ENCODE measurements at places on chromosomes 2 and 18.

- no peak for ATAC-seq
Measured at GRCh38 chr18:36635414-36636096, 193.2 kb downstream of the TPGS2 start.

DNA sequence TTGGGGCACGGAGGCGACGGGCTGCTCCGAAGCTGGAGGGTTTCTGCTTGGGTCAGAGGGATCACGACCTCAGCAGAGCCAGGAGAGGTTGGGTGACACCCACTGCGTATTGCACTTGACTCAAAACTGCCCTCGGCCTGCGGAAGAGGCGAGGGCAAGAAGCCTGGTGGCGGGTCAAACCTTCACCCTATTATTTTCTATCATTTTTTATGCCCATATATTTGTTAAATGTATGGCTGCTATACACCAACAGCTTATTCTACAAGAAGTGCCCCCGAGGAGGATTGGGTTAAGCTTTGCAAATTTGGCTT, 12.6 kb upstream of the SATB2 start:
- no peak for ATAC-seq

DNA sequence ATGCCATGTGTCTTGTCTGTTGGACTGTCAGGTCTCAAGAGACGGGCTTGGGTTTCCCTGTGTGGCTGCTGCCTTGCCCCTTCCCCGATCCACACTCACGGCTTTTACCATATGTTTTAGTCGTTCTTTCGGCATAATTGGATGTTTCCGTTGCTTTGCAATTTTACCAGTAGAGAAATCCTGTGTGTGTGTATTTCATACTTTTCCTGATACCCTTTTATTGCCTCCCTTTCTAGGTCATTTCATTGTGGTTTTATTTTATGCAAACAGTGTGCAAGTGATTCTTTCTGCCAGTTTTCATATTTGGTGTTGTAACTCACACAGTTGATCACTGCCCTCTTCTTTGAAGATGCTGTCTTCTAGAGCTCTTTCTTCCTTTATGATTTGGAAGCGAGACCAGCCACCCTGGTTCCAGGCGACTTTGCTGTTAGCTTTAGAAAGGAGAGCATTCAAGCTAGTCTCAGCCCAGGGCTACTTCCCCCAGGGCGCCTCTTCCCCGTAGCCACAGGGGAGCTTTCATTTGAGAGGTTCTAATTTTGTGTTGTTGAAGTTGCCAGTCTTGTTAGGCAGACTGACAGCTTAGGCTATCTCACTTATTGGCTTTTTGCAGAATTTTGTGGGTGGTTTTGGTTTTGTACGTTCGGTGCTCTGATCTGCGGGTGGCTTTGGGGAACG, 17.0 kb downstream of the SH3BP4 start:
- no peak for ATAC-seq

DNA sequence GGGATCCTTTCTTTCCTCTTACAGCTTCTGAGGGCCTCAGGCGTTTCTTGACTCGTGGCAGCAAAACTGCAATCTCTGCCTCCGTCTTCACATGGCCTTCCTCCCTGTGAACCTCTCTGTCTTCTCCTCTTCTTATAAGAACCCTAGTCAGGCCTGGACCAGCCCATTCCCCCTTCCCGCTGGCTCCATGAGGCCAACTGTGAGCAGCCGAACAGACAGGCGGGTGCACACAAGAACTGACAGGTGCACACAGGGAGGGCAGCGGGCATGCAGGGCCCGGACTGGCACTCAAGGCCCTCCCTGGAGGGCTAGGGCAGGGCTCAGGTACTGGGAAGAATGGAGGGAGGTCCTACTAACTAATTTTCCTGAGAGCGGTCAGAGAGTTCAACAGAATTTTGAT, 92.4 kb upstream of the DAPL1 start:
- ATAC-seq: no peak

- no peak for ATAC-seq
Measured at GRCh38 chr2:36530178-36530982, 67.6 kb downstream of the FEZ2 start.

DNA sequence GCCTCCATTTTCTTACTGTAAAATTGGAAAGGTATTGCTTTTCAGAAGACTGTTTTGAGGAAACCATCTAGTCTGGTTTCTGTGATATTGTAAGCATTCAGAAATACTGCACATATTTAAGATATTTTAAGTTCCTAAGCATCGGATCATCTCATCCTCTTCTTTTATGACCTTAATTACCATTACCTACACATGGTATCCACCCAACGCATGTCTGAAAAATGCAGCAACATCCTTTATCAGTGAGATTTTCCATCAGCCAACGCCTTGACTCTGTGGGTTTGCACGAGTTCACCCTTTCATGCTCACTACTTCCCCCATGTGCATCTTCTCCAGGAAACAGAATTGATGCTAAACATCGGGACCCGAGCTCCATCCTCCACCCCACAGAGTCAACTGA, 84.3 kb downstream of the COL4A4 start:
- ATAC-seq: no peak

DNA sequence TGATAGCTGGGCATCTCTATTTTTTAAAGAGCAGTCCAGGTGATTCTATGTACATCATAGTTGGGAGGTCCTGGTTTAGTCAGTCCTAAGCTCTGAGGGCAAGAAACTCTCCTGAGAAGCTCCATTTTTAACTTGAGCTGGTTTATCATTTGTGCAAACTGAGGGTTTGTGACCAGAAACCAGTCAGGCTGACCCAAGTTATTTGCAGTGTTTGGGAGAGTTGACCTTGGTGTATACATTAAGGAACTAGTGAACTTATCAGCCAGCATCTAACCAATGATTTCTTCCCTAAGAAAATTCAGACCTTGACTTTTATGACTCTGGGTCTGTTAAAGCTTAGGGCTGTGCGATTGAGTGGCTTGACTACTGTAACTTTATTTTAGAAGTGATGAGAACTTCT, 10.6 kb upstream of the MGAT5 start:
- ATAC-seq: no peak

DNA sequence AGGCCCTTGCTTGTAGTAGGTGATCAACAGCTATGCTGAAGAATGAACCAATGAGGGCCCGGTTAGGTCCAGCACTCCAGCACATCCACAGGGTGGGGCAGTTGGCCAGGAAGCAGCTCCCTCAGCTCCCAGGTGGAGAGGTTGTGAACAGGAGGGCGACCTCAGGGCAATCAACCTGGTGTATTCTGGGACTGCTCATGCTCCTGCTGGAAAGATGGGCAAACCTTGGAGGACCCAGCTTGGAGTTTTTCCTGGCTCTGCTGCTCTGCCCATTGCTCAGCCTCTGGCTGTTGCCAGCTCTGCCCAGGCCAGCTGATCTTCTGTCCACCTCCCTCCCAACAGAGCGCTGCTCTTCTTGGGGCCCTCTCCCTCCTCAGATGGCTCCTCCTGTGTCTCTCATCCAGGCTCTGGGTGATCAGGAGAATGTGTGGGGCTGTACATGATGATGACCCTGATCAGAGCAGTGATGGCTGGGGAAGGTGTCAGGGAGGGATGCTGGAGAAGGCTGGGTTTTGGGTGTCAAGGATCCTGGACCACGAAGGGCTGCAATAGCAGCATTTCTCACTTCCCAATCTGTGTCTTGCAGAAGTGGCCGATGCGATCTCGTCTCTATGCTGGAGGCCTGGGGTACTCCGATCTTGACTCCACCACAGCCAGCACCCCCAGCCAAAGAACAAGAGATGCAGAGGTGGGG, 3.4 kb downstream of the TCF23 start:
- no peak for ATAC-seq

DNA sequence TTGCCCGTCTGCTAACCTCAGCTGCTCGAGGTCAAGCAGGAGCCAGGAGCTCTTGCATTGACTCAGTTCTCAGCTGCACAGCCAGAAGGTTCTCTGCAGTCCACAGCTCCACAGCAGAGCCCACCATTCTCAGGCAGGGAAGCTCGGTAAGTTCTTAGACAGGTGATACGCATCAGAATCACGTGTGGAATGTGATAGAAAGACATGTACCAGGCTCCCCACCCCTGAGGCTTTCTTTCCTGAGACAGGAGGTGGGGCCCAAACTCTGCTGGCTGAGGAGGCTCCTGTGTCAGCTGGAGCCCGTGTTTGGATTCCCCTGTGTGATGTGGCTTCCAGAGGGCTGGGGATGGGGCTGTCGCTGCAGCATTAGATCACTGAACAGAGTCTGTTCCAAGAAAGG, 28.0 kb downstream of the DIPK1C start:
- no peak for ATAC-seq

DNA sequence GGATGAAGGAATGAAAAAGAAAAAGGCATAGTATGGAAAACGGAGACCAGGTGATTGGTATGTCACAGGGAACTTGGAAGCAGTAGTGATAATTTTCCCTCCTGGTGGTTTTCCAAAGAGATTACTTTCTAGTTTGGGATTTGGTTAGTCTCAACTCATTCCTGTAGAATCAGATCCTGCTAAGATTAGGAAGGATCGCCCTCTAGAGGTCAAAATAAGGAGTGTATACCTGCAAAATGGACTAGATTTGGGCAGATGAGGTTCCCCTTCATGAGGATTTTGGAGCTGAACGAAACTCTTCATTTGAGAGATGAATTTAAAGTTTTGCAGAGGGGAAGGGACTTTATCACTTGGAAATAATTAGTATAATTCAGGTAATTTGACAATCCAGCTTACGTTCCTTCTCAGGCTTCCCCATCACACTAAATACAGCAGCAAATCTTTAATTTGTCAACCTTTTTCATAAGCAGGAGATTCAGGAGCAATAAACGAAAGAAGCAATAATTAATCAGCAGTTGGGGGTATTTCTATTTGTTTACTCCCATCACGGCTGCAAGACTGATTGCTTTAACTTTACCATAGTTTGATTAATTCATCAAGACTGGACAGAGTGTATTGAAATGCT, 65.2 kb downstream of the CCDC195 start:
- ATAC-seq: no peak

GRCh38 chr2:197292619-197293018, 18.0 kb downstream of the ANKRD44 start:
- no peak for ATAC-seq

GRCh38 chr2:1091895-1092585, 141.4 kb downstream of the SNTG2 start:
- no peak for ATAC-seq

- no peak for ATAC-seq
Measured at GRCh38 chr2:182117196-182117595, 131.5 kb downstream of the PPP1R1C start.

GRCh38 chr2:239660390-239661230, 259.8 kb upstream of the HDAC4 start:
- ATAC-seq: no peak

DNA sequence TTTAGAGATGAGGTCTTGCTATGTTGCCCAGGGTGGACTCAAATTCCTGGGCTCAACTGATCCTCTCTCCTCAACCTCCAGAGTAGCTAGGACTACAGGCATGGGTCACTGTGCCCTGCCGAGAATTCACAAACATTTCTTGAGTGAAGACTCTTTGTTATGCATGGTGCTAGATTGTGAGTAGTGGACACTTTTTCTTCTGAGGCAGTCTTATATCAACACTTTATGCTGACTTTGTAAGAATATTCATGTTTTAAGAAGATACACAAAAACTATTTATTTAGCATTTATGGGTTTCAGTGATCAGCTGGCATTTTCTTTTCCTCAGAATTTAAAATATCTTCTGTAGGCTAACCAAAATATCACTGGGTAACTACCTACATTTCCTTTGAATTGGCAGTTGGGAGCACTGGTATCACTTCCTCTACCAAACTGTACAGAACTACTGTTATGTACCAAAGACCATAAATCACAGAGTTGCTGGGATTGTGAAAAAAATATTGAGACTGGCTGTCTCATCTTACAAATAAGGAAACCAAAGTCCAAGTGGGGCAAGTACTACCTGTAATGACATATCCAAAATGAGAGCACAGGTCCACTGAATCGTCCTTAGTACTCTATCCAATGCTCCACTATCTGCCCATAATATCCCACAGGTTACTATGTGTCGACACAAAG, 34.0 kb downstream of the DOCK10 start:
- no peak for ATAC-seq

GRCh38 chr18:79069717-79070151, 540 bp downstream of the ATP9B start:
- ATAC-seq: no peak

DNA sequence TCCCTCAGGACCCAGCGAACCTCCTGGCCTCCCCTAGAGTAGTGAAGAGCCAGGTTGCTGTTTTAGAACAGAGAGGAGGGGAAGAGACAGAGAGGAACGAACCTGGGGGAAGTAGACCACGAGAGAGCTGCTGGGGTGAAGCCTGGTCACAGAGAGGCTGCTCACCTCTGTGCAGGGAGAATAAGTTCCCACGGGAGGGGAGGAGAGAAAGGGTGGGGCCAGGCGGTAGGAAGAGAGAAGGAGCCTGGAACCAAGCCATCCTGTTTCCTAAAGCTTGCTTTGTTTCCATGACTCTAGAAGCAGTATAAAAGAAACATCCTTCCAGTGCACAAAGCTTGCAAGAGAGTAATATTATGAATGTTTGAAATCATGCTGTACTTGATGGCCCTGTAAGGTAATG, 147.9 kb downstream of the MYT1L start:
- no peak for ATAC-seq

DNA sequence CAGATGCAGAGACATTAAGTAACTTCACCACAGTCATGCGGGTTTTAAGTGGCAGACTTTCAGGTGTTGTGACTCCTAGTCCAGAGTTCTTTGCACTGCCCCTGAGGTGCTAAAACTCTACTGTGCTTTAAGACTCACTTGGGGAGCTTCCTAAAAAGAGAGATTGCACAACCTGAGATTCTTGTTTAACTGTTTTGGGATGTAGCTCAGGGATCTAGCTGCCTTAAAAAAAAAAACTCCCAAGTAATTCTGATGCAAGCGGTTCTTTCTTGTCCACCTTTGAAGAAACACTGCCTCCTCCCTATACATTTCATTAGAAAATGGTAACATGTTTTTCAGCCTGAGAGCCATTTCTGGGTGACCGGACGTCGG, 13.0 kb downstream of the IL37 start:
- no peak for ATAC-seq

GRCh38 chr2:112703684-112704083, 17.1 kb upstream of the NT5DC4 start:
- no peak for ATAC-seq

DNA sequence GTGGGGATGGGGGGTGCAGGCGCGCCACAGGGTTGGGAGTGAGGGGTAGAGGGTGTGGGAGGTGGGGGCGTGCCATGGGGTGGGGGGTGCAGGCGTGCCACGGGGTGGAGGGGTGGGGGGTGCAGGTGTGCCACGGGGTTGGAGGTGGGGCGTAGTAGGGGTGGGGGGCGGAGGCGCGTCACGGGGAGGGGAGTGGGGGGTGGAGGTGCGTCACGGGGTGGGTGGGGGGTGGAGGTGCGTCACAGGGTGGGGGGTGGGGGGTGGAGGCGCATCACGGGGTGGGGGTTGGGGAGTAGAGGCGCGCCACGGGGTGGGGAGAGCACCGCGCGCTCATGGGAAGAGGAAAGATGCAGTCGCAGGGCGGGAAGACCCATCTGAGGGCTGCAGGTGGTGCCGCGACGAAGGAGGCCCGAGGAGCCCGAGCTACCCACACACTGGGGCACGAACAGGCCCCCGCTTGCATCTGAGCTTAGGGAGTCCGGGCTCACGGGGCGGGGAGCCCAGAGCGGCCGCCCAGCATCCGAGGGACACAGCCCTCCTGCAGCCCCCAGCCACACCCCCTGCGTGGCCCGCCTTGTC, 37.5 kb downstream of the SNED1 start:
- ATAC-seq: peak; percentile 27

GRCh38 chr2:200447139-200447855, 62.6 kb downstream of the KCTD18 start:
- ATAC-seq: no peak
